B cell (primary cell): ENCODE measurements at places on chromosomes 5 and 9. TPM values are rescaled to one million over a fixed set of nuclear protein-coding genes. Genes with fewer than 3 reads are reported as not detected.

DNA sequence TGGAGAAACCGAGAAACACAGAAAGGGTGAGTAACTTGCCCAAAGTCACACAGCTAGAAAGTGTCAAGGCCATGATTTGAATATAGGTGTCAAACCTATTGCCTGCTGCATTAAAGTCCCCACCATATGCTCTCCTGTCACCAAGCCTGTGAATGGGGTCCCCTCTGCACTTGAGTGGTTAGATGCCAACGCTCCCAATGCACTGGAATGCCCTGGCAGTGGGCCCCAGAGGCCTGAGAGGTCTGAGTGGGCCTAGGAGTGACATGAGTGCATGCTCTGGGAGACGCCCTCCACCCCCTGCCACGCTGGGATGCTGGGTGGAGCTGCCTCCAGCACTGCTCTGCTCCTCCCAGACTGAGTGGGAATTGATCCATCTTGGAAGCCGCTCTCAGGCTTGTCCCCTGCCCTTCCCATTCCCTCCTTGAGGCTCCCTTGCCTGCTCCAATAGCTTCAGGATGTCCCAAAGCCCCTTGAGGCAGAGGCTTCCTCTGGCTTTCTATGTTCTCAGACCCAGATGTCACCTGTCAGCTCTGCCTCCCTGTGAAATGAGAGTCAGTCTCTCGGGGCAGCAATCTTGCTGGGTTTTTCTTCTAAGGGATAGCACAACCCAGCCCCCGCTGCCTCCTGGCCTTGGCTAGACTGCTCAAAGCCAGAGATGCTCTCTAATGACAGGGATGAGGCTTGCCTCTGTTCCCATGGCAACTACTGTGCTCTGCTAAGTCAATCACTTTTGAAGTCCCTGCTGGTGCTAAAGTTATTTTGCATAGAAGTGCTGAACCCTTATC is 6.6 kb upstream of the ARSI start:
- H3K4me1 ChIP-seq, result no peaks in the 10 kb centered on the region
- DNase-seq, result no peak
- no peak overlapping the region for H3K27ac ChIP-seq
- no peaks in the 10 kb centered on the region for H3K36me3 ChIP-seq

- DNase-seq, result no peak
- H3K4me1 ChIP-seq, result no peaks in the 10 kb centered on the region
Measured at GRCh38 chr5:121199216-121199999, 652.3 kb upstream of the FTMT start.

- H3K27ac ChIP-seq, result no peak overlapping the region
- no peaks in the 10 kb centered on the region for H3K36me3 ChIP-seq
- peaks cover 6% of the 10 kb centered on the region for H3K4me1 ChIP-seq
Measured at GRCh38 chr9:6938447-6938846, 180.7 kb downstream of the KDM4C start.

GRCh38 chr5:6495433-6496206 is 47.0 kb downstream of the UBE2QL1 start:
- H3K4me1 ChIP-seq, result no peaks in the 10 kb centered on the region
- no peak overlapping the region for H3K4me3 ChIP-seq
- DNase-seq, result no peak
- no peaks in the 10 kb centered on the region for H3K27me3 ChIP-seq
- no peak overlapping the region for H3K27ac ChIP-seq

Gene RASEF
- total RNA-seq, result not detected in 2 replicates

DNA sequence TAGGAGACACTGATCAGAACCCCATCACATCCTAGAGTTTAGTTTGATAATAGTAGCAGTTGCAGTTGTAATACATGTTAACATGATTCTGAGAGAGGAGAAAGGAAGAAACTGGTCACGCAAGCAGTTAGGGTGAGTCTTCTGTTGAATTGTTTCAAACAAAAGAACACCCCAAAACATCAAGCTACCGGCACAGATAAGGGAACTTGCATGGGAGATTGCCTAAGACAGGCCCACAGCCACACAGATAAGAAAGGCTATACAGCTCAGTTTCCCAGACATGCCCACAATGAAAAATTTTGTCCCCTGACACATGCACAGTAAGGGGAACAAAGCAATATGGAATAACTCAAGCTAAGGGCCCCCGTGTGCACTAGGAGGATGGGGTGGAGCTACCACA is 15.9 kb downstream of the HSPB3 start:
- no peaks in the 10 kb centered on the region for H3K36me3 ChIP-seq
- no peak for DNase-seq
- no peak overlapping the region for H3K4me3 ChIP-seq
- peaks cover 5% of the 10 kb centered on the region for H3K4me1 ChIP-seq
- H3K27ac ChIP-seq, result no peak overlapping the region
- H3K27me3 ChIP-seq, result no peaks in the 10 kb centered on the region

Gene TOMM5
- total RNA-seq, result 39.7 and 44.4 TPM in 2 replicates
